ENCODE measurements at places on chromosomes 5 and 9. TPM values are rescaled to one million over a fixed set of nuclear protein-coding genes. Genes with fewer than 3 reads are reported as not detected.

RANBP3L gene
- total RNA-seq: 1.5 TPM

SLC6A3 gene
- not detected for total RNA-seq

IL33 gene
- 42.1 TPM for total RNA-seq

SEMA5A gene
- total RNA-seq: 10.0 TPM

GLRA1 gene
- total RNA-seq: not detected

SLC45A2 gene
- total RNA-seq: not detected

PCDHGA5 gene
- 11.5 TPM for total RNA-seq

HAPLN1 gene
- total RNA-seq: 2.0 TPM

ORM1 gene
- total RNA-seq: not detected

OTP gene
- not detected for total RNA-seq

DNA sequence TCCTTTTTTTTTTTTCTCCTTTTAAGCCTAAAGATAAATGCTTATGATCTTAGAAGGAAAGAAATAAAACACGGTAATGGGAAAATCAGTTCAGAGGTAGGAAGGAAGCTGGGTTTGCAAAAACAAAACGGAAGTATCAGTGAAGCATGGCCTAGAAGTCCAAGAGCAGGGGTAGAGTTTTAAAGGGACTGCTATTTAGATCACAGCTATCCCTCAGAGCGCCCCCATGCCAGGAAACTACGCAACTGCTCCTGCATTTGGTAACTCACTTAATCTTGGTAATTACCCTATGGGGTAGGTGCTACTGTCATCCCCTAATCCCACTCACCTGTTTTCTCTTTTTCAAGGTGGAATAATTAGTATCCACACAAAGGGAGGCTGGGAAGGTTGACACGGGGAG lies 16.0 kb downstream of the TLE1 start:
- no peak for DNase-seq

DNA sequence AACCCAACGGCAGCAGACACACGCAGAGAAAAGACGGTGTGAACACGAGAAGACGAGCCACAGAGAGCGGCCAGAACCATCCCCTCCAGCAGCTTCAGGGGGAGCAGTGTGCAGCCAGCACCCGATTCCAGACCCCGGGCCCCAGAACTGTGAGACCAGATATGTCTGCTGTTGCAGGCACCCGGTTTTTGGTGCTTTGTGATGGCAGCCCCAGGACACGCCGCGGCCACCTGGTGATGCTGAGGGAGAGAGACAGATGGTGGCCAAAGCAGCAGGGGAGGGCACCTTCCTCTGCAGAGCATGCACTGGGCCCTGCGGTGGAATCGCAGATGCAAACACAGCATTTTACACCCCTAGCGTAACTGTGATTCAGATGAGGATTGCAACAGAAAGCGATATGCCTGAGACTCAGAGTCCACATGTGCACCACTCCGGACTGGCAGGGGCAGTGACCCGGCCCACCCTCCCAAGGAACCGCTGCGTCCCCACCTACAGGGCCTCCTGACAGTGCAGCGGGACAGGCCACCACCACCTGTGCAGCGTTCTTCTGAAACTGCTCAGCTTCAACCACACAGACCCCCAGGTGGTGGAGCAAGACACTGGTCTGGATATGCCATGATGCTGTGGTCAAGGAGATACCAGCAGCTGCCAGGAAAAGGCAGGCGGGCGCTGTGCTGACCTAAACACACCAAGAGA lies 24.0 kb downstream of the ZDHHC11B start:
- no peak for DNase-seq

GRCh38 chr9:16729651-16730050 lies 140.8 kb downstream of the BNC2 start:
- no peak for DNase-seq

- no peak for DNase-seq
These were observed 273.9 kb downstream of the NPR3 start for GRCh38 chr5:32984851-32985610.

DNA sequence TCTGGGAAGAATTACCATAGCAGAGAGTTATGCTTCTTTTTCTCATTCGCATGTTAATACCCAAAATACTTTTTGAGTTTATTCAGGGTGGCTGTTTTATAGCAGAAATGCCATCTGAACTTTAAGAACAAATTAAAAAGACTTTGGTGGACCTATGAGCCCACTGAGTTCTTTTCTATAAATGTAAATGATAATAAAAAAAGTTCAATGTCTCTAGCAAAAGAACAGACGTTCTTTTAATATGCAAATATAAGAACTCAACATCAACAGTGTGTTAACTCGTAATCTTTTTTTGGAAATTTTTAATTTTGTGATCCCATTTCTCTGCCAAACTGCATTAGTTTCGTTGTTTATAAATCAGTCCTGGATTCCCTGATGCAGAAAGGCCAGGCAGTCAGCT lies 1283.0 kb upstream of the NUDT12 start:
- DNase-seq: no peak

- DNase-seq: peak; percentile 84
These were observed 948 bp upstream of the FAM53C start for GRCh38 chr5:138336952-138337684.

DNA sequence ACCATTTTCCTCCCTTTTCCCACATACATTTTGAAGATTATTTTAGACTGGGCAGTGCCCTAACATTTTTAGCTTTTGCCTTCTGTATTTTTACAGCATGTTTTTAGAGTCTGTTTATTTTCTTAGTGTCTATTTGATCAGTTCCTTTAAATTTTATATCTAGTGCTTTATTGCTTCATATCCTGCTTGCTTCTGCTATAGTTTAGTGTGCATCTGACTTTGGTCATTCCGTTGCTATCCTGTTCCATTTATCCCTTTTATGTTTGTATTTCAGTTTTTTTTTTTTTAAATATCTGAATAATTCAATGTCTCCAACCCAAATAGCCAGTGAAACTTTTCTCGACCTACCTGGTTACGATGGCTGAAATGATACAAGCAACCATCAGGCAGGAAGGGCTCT lies 203.8 kb downstream of the ARHGAP26 start:
- DNase-seq: no peak

GRCh38 chr9:136531904-136532798 lies 13.7 kb downstream of the NOTCH1 start:
- no peak for DNase-seq

DNA sequence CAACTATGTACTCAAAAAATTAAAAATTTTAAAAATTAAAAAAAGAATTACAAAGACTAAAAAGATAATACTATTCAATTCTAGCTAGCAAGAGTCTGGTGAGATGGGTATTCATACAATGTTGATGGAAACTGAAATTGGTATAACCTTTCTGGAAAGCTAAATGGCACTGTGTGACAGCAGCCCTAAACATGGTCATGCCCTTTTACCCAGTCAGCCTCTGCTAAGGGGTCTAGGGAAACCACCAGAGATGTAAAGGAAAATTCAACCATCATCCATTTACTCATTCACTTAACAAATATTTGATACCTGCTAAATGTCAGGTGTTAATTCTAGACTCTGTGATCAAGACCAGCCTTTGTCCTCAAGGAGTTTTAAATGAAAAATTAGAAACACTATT lies 29.3 kb downstream of the IL31RA start:
- no peak for DNase-seq

DNA sequence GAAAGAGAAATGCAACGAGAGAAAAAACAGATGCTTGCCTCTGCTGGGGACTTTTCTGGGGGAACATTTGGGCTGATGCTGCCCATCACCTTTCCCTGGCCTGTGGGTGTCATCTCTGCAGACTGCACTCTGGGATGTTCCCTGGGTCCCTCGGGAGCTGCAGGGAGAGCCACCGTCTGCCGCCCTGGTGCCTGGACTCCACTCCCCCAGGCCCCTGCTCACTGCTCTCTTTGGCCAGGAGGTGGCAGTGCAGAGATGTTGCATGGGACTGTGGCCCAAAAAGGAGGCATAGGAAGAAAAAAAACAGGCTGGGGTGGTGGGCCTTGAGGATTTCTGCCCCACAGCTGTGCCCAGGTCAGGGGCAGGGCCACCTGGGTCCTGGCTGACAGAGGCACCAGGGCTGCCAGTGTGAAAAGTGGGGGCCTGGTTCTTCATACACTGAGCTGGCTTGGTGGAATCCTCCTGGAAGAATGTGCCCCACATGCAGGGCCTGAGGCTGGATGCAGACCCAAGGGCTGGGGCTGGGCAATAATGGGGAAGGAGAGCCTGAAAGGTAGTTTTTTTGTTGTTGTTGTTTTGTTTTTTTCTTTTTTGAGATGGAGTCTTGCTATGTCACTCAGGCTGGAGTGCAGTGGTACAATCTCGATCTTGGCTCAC lies 353.6 kb downstream of the SLIT3 start:
- DNase-seq: peak; percentile 23

GRCh38 chr5:170614720-170615119 lies 110.9 kb downstream of the KCNIP1 start:
- no peak for DNase-seq

DNA sequence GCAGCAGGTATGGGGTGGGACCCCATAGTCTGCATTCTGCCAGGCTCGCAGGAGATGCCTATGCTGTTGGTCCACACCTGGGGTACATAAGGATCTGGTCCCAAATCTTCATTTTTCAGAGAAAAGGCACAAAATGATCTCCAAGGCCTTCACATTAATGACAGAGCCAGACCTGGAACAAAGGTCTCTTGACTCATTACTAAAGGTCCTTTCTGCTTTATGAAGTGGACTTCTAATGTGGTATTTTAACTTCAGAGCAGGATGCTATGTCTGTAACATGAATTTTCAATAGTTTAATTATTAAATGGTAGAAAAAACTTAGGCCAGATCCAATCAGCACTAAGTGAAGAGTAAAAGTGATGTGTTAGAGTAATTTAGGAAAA lies 38.0 kb downstream of the DMGDH start:
- no peak for DNase-seq

GRCh38 chr5:9726931-9727330 lies 96.8 kb upstream of the TAS2R1 start:
- DNase-seq: no peak

GRCh38 chr5:175681968-175682340 lies 24.1 kb downstream of the HRH2 start:
- DNase-seq: no peak

GRCh38 chr5:81750308-81751008 lies 439 bp downstream of the SSBP2 start:
- no peak for DNase-seq

DNA sequence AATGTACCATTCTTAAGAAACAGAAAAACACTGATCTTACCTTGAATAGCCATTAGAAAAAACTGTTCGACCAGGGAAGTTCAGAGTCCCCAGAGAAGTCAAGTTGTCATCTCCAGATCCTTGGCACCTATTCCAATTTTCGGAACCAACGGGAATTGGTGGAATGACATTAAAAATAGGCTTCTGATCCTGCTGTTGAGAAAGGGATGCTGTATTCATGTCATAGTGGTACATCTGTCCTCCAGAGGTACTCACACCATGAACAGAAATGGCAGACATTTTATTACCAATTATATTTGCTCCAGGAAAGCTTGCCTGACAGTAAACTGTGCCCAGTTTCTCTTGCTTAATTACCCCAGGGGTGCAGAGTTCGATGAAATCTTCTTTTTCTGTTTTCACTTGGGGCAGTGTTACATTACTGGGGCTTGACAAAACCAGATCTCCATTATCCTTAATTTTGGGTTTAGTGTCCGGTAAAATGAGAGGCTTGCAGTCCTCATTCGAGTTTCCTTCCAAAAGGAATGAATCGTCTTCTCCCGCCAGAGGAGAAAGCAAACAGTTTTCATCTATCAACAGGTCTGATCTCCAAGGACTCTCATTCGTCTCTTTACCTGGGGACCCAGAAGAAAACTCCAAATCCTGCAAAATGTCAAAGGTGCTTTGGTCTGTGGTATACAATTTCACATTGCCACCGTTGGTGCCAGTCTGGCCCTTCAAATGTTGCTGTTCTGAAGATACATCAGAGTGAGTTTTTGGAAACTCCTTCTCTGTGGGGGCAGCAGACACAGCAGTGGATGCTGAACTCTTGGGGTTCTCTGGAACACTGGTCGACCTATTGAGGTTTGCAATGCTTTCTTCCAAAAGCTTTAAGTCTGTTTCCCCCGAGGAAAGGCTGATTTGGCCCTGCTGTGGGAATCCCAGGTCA lies 3.6 kb downstream of the NR3C1 start:
- DNase-seq: no peak

DNA sequence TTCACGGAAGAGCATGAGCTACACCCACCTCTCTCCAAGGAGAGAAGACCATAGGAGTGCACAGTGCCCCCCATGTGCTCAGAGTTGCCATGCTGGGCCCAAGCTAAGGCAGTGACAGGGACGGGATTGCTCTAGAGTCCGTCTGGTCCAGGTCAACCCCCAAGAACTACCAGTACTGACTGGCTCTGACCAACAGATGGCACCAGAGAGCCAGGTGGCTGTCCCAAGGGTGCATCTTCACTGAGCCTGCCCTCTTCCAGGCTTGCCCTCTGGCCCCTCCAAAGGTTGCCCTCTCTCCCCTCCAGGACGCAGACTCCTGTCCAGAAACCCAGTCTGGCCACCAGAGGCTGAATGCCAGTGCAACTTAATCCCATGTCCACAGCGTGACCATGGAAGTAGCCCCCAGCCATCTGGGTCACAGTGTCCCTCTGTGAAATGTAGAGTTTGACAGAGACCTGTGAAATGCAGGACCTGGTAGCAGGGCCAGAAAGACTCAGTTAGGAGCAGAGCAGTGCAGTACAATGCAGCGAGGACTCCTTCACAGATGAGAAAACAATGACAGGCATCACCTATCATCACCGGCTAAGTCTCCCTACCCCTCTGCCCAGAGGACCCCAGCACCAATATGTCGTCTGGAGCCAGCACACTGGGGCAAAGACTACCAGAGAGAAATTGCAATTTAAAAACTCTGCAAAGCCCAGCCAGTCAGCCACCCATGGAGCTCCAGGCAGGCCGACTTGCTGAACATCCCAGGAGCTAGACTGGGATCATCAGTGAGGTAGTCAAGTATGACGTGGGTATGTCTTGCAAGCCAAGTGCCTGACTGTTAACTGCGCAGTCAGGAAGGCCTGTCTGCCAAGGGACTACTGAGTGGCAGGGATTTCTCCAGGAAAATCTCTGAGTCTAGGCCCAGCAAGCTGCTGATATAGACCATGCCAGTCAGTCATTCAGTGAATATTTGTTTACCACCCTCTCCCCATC lies 7.7 kb upstream of the SKP1 start:
- peak; percentile 66 for DNase-seq

GRCh38 chr5:95600557-95600956 lies 19.3 kb upstream of the GPR150 start:
- no peak for DNase-seq

- no peak for DNase-seq
These were observed 83.4 kb upstream of the SMIM23 start for GRCh38 chr5:171702135-171702770.

DNA sequence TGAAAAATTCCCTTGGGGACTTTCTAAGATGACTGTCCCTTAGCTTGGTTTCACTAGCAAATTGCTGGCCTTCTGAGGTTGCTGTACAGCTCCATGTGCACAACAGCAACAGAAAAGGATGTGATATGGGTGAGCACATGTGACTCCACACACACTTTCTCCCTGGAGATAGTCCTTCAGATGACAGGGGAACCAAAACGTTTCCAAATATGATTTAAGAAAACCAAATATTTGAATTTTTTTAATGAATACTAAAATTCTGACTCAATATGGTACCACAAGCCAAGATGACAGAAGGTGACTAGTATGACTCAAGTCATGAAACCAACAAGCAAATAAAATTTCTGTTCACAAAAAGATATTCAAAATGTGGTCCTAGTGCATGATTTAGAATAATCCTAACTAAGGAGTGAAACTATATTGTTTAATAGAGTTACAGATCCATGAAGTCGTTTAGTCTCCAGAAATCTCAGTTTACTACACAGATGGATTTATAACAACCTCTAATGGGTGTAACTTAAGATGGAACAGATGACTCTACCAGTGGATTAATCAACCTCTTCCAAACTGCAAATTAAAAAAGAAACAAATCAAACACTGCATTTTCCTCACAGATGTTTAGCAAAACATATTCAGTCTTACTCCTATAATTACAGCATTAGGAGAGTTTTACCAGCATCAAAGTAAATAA lies 144.8 kb upstream of the PIK3R1 start:
- no peak for DNase-seq

Measured in uterus (tissue), 4 donors.